Stimulated activated CD8-positive, alpha-beta memory T cell treated with anti-CD3 and anti-CD28 coated beads, Interleukin-4, amount 100 ng/mL, for 1 hour (primary cell): ENCODE measurements at places on chromosomes 3 and 15.

DNA sequence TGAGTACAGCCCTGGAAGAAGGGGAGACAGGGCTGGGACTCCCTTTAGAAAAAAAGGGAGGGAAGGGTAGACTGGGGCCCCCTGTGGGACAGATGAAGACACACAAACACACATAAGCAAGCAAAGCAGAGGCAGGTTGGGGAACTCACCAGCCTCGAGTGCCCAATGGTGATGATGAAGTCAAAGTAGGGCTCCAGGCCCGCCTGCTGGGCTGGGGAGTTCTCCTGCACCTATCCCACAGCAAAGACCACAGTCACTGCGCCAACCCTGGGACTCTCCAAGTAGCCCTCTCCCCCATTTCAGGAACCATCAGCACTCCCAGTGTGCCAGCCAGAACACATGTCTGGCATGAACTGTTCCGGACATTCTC is 4.1 kb downstream of the GORASP1 start:
- DNase-seq, result no peak

GRCh38 chr15:100308608-100309007 is 33.2 kb downstream of the ADAMTS17 start:
- DNase-seq, result no peak

GRCh38 chr15:97566961-97567360 is 393.5 kb upstream of the ARRDC4 start:
- DNase-seq, result no peak

GRCh38 chr15:89732451-89733172 is 18.4 kb downstream of the MESP1 start:
- no peak for DNase-seq

DNA sequence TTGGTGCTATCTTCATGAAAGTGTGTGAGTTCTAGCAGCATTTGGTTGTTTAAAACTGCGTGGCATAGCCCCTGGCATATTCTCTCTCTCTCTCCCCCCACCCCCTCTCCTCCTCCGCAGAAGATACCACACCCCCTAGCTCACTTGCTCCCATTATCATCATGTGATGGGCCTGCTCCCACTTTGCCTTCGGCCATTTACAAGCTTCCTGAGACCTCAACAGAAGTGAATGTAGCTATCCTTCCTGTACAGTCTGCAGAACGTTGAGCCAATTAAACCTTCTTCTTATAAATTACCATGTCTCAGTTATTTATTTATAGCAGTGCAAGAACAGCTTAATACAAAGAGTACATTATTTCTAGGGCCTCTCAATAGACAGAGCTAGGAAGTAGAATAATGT is 1032.5 kb upstream of the CADM2 start:
- DNase-seq, result no peak

DNA sequence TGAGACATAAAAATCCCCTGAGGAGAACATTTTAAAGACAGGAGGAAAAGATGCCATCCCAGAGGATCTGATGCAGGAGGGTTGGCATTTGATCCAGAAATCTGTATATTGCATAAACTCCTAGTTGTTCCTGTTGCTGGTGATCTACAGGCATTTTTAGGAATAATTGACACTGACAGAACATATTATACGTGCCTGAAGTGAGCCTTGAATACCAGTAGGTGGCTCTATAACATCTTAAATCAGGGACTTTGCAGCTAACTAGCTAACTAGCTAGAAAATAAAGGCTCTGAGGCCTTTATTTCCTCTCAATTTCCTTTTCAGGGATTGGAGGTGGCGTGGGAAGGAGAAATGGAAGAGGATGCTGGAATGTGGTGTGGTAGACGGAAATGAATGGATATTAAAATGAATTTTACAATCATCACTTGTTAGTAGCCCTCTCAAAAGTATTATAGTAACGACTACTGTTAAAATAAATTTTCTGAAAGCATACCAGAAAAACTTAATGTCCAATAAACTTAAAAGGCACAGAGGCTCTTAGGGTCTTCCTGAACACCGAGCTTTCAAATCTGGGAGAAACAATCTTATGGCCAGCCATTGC is 73.8 kb upstream of the ZBED2 start:
- no peak for DNase-seq

- DNase-seq, result no peak
These were observed 45.0 kb upstream of the SPRED1 start for GRCh38 chr15:38207621-38208020.

DNA sequence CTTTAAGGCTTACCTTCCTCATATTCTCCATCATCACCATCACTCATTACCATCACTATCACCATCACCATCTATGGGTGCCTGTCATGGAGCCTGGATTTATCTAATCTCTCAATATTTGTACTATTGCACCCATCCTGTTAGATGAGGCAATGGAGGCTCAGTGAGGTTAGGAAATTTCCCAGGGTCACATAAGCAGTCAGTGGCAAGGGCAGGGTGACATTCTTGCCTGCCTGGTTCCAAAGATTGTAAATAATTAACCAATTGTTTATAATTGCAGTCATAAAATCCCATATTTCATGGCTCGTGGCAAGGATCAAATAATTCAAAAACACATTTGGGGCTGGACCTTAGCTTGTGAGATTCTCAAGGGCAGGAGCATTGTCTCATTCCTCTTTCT is 55.2 kb downstream of the MGLL start:
- no peak for DNase-seq

- no peak for DNase-seq
These were observed 35.3 kb downstream of the GBE1 start for GRCh38 chr3:81726132-81726531.
